Fibroblast of skin of back (primary cell): ENCODE measurements at places on chromosomes 5 and 9.

GRCh38 chr9:84322828-84323227 lies 17.7 kb downstream of the SLC28A3 start:
- peak; percentile 97 for DNase-seq

DNA sequence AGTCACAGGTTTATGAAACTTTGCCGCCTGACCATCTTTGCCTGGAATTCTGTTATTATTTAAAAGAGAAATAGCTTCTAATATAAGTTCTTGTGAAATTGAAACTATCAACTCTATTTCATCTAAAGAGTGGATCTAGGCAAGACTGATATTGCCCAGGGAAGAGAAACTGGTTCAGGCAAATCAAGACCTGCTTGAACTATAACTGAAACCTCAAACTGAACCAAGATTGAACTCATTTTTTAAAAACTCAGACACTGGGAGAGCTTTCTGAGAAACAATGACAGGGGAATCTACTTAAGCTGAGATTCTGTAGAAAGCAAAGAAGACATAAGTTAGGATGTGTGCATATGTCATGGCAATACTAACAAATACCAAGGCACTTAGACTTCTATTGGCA lies 815.8 kb downstream of the BRINP1 start:
- DNase-seq = no peak

GRCh38 chr9:15936306-15936921 lies 383.6 kb downstream of the CCDC171 start:
- peak; percentile 93 for DNase-seq

DNA sequence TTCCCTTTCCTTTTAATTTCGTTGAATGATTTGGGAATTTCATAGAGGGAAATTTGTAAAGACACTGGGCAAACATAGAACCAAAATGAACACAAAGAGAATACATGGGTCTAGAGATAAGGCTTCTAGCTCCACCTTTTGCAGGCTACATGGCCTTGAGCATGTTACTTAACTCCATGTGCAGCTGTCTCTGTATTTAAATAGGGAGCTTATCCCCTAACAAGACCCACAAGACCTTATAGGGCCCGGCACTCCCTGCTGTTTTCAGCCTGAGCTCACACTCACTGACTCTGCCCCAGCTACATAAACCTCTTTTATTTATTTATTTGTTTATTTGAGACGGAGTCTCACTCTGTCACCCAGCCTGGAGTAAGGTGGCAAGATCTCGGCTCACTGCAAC lies 30.6 kb upstream of the TLE1 start:
- no peak for DNase-seq

DNA sequence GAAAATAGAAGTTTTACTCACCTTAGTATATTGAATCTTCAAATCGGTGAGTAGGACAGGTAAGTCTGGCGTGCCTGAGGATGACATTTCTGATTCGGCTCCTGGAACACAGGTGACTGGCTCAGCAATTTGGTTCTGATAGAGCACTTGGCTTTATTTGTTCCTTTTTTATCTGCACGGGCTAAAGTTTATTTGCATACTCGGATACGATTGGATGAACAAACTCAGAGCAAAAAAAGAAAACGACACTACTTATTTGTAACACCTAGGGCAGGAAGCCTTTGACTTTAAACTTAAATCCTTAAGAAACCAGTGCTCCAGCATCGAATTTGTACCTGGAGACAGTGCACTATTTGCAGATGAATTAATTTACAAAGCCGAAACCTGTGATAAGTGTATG lies at the start of gene ALDH1A1:
Gene ALDH1A1 (minus strand): TSS at position 140 of the 400 bp plus-strand sequence. CDS start 53 bp downstream, at position 87.
- no peak for DNase-seq

DNA sequence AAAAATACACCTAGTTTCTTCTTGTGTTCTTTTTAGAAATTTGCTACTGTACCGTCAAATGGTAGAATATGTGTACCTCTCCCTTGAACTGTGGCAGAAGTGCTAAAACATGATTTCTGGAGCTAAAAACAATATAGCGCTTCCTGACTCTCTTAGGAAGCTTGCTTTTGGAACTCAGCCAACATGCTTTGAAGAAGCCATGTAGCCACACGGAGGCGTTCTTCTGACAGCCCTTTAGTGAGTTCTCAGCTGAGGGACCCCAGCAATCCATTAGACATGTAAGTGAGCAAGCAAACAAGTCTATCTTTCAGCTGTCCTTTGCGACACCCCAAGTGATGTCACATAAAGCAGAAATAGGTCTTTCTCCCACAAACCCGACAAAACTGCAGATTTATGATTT lies 917.0 kb downstream of the CDH9 start:
- DNase-seq = no peak

DNA sequence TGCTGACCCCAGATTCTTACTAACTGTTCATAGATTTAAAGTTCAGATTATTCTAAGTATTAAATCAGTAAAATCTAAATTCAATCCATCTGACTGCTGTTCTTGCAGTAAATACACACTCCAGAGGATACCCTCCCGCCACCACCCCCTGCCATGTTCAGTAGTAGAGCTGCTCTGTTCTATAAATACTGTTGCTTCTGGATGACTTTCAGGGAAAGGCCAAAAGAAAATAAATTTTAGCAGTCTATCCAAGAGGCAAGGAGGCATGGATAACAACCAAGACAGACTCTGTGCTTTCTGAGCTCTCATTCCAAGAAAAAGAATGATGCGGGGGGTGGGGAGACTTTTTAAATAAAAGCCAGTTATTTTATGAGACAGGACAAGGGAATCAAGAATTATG lies 115.1 kb downstream of the ADAMTS6 start:
- DNase-seq = peak; percentile 50

DNA sequence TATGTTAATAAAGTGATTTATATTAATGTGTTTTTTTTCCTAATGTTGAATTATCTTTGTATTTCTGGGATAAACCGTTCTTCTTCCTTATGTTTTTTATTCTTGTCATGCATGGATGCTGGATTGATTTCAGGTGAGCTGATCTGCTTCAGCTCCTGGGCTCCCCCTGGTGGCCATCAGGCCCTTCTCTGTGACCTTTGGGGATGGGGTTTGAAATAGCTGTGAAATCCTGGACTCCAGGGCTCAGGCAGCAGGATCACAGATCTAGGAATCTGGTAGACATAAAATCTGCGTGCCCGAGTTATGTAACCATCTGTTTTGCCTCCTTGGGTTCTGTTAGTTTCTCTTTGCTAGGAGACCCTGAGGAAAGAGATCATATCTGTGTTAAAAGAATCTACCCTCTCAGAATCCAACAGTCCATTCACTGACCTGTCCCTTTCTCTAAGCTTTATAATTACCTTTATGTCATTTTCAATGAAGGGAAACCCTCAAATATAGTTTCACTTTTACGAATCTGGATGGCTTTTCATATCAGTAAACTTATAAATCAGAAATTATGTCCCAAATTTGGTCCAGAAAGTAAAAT lies 12.2 kb upstream of the OR13J1 start:
- peak; percentile 65 for DNase-seq

- peak; percentile 81 for DNase-seq
Measured at GRCh38 chr5:84382363-84383295, 2.1 kb downstream of the EDIL3 start.

GRCh38 chr9:125649826-125650225 lies 57.2 kb downstream of the MAPKAP1 start:
- DNase-seq = no peak

- no peak for DNase-seq
Measured at GRCh38 chr5:92468295-92468694, 1085.2 kb upstream of the ARRDC3 start.

DNA sequence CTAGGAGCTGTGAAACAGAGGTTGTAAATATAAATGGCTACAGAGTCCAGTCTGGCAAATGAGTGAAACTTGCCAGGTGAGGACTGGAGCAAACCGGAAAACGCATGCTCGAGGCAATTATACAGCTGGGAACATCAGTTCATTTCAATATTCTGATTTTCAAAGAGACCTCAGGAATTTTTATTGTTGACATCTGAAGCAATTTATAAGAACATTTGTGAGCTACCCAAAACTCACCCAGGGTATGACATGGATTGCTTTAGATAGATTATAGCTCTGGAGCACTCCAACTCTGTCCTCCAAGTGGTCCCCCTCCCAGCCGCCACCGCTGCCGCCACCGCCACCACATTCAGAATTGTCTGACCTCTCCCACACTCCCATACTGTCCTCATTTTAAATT lies 84.6 kb upstream of the GRAMD2B start:
- no peak for DNase-seq

GRCh38 chr5:126119887-126120442 lies 303.2 kb upstream of the GRAMD2B start:
- DNase-seq = no peak

GRCh38 chr5:1274471-1274870 lies 20.4 kb downstream of the TERT start:
- DNase-seq = no peak

GRCh38 chr9:37820142-37820541 lies 19.5 kb downstream of the DCAF10 start:
- DNase-seq = no peak

DNA sequence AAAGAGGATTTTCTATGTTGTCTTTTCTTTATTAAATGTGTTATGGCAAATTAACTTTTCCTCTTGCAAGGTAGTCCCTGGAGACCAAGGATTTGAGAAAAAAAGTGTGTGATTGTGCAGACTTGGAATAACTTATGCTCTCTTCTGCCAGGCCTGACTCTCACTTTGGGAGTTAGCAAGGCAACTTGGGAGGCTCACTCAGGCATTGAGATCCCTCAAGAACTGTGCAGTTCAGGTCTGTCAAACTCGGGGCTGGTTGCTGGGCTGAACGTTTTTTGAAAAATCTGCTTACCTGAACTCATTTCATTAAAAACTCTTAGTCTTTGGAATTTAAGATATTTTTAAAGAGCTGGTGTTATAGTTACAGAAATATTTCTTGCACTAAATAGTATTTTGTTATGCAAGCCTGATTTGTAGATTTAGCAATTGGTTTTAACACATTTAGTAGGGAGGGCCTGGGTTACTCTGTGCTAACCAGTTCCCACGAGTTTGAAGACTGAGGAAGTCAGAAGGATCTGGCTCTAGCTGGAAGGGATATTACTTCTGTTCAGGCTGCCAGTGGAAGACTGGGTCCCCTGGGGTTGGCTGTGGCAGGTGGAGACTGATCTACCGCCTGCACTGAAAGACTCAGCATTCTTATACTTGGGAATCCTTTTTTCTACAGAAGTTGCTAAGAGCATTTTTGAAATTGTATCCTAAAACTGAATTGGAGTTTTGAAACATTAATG lies 150.4 kb upstream of the PCSK5 start:
- no peak for DNase-seq

DNA sequence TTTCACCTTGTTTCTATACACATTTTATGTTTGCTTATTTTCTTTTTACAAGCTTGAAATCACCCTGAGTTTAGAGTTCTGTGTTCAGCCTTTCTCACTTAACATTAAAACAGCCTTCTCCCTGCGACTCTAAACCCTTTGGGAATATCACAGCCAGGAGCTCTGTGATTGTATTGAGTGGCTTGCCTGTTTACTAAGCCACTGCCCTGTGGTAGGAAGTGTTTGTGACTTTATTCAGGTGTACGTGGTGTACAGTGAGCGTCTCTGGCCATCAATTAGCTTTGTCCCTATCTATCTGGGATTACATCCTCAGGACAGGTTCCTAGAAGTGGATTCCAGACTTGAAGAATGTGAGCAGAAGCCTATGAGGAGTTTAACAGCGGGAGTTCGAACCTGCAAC lies 11.0 kb upstream of the NEURL1B start:
- no peak for DNase-seq

DNA sequence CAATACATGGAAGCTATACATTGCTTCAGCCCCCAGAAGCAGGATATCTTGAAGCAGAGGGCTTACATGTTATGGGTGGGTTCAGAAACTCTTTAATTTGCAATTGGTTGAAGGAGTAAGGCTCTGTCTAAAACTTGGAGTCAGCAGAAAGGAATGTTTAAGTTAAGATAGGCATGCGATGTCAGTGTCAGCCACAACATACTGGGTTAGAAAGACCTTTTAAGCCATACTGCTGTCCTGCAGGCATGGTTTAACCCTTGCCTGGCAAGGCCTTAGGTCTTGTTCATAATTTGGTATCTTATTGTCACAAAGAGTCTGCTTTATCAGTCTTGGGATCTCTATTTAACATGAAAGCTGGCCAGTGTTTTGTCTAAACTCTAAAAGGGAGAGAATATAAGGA lies 1619.6 kb upstream of the WWC1 start:
- DNase-seq = peak; percentile 27

- no peak for DNase-seq
Measured at GRCh38 chr5:97194366-97194765, 11.3 kb upstream of the RIOK2 start.

DNA sequence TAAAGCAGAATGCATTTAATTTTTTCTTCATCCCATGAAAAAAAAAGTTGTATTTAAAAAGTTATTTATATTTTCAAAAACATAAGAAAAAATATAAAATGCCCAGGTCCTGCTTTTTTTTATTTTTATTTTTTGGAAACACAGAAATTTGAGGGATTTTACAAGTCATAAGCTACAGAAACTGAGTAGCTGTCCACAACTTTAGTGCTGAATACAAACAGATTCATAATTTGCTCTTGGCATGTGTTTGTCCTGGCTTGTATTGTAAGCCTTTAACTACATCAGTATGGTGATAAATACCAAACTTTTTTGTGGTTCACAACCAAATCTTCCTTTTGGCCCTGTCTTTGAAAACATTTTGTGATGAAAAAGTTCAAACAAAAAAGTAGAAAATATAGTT lies 7.5 kb upstream of the PLCXD3 start:
- no peak for DNase-seq

GRCh38 chr9:38047301-38048251 lies 21.5 kb downstream of the SHB start:
- DNase-seq = peak; percentile 98

DNA sequence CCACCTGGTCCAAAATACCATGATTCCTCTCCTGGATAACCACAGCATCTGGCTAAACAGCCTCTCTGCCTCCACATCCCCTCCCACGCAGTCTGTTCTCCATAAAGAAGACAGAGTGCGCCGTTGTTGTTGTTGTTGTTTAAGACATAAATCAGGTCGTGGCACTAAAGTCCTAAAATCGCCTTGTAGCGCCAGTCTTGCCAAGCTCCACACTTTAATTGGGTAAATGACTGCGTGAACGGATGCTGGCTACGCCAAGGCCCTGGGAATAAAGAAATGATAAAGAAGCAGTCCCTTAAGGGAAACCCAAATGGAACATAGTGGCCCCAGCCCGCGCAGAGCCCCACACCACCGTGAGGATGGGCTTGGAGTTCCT lies 364 bp upstream of the SFXN1 start:
- DNase-seq = no peak
